ENCODE measurements at places on chromosomes 1 and 21.

GRCh38 chr21:37863842-37864241 lies 52.4 kb downstream of the KCNJ6 start:
- peak; percentile 44 for DNase-seq

DNA sequence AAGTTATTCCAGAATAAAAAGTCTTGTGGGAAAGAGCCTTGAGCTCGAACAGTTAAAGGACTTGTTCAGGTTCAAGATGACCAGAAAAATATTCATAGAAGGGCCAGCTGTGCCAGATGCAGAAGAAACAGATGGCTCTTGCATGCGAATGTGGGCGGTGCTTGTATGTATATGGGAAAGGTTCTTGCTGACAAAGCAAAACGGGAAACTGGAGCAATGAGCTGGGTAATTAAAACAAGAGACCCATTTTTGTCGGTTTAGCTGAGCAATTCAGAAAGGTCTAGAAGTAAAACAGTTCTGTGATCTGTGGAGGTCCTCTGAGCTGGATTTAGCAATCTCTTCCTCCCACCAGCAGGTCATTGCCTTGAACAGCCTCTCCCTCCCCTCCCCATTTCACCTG lies 107.2 kb upstream of the MARK1 start:
- no peak for DNase-seq

DNA sequence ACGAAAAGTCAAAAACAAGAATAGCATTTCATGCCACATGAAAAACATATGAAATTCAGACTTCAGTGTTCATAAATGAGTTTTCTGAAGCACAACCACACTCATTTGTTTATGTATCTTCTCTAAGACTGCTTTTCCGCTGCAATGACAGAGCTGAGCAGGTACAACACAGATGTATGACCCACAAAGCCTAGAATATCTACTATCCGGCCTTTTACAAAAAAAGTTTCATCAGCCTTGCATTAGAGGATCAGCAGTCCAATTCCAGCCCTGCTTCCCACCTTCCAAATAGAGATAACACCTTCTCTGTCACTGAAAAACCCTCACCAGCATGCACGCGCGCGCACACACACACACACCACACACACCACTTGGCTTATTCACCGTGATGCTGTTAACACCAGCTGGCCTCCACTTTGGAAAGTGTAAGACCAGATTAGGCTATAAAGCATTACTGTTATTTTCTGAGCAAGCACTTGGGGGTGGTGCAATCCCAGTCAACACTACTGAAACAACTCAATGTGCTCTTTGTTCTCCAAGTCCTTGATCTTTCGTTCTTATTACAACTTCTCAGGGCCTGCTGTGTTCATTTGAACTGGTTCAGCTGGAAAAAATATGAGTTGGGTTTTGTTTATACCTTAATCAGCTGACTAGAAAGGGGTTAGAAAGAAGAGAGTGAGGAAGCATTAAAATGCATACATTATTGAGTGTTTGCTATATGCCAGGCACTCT lies 90.0 kb downstream of the GLUL start:
- no peak for DNase-seq

- DNase-seq = no peak
These were observed 10.7 kb downstream of the LRIF1 start for GRCh38 chr1:110953031-110953430.

DNA sequence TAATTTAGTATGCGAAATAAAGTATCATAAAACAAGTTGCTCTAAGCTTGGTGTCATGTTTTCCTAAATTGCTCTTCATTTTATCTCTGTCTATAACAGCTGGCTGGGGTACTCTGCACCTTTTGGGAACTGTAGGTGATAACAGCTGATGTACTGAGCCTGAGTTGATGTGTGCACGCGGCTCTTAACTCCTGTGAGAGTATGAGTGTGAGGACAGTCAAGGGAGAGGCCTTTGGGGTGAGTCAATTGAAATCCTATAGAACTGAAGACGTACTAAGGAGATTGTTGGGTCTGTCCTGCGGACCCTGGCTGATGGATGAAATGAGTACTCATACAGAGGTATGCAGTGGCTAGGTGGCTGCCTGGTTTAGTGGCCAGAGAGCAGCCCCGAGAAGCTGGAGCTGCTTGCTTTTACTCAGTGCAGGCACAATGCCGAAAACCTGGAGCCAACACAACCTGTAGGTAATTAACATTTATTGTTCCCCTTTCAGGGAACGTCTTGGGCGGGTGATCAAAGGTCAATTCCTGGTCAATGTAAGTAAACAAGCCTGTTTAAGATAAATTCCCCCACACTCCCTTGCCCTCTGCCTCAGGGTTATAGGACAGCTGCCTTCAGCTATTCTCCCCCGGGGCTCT lies 188.5 kb downstream of the PRDM2 start:
- DNase-seq = no peak

- no peak for DNase-seq
These were observed 22.0 kb upstream of the BLACAT1 start for GRCh38 chr1:205477759-205478247.

DNA sequence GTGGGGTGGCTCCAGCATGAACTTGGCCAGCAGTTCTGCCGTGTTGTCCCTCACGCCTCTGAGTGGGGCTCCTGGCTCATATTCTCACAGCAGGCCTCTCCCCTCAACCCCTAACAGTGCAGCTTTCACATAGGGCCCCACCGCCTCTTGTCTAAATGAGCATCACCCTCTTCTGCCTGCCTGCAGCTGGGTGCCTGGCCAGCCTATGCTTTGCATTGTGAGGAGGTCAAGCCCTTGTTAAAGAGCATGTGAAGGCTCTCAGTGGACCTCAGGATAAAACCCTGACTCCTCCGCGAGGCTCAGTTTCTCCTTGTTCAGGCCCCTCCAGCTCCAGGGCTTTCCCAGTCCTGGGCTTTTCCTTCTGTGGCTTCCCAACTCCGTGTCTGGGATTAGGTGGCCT lies 34.8 kb downstream of the CRYAA start:
- no peak for DNase-seq

DNA sequence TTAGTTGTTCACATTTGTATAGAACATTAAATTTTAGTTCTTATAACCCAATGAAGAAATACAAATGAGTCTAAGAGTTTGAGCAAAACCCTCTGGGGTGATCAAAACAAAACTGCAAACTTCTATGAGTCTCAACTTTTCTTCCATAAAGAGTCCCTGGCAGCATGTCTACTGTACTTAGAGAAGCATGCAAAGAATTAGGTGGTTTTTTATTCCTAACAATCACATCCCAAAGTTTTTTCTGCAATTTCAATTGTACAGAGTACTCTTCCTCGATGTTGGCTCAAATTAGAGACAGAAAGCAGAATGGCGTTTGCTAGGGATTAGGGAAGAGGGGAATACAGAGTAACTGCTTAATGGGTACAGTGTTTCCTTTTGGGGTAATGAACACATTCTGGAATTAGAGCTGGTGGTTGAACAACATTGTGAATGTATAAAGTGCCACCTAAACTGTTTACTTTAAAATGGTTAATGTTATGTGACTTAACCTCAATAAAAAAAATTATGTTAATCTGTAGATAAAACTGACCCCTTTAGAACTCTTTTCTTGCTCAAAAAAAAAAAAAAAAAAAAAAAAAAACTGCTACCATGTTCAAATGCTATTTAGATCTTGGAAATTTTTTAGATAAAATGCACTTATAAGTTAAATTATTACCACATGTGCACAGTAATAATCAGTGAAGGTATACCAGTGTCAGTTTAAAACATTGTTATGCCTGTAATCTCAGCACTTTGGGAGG lies 4.8 kb downstream of the RC3H1 start:
- no peak for DNase-seq

GRCh38 chr1:35288761-35289160 lies 20.3 kb downstream of the ZMYM4 start:
- DNase-seq = no peak

- no peak for DNase-seq
These were observed 191.6 kb downstream of the HUNK start for GRCh38 chr21:32064281-32064910.

- no peak for DNase-seq
These were observed 20.0 kb upstream of the CLIC6 start for GRCh38 chr21:34648739-34649297.

DNA sequence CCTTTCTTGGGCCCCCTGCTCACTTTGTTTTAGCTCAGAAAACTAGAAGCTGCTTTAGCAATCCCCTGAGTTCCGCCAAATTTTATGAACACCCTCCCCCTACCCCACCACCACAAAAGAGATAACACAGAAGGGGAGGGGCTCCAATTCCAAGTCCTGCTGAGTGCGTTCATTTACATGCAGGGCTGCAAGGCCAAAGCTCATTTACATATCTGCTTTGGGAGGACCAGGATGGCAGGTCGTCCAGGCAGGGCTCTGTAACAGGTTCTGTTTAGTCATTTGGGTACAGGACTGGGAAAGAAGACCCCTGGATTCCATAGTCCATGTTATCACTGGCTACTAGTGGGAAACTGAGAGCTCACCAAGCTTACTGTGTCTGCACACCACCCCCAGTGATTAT lies 35.9 kb upstream of the KIF21B start:
- DNase-seq = no peak

DNA sequence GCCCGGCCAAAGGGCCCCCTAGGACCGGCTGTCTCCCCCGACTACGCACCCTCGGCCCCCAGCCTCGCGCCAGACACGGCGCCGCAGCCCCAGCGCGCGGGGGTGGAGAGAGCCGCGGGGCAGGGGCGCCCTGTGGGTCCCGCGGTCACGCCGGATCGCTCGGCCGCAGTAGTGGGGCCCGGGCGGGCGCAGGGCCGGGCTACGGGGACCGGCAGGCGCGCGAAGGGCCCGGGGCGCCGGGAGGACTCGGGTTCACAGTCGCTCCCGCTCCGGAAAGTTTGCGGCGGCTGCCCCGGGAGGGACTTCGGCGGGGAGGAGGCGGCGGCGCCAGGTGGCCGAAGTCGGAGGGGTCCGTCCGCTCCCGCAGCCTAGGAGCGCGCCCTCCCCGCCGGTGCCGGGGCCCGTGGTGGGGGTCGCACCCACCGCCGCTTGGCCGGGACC lies 7.1 kb upstream of the ZNF669 start:
- DNase-seq = no peak

DNA sequence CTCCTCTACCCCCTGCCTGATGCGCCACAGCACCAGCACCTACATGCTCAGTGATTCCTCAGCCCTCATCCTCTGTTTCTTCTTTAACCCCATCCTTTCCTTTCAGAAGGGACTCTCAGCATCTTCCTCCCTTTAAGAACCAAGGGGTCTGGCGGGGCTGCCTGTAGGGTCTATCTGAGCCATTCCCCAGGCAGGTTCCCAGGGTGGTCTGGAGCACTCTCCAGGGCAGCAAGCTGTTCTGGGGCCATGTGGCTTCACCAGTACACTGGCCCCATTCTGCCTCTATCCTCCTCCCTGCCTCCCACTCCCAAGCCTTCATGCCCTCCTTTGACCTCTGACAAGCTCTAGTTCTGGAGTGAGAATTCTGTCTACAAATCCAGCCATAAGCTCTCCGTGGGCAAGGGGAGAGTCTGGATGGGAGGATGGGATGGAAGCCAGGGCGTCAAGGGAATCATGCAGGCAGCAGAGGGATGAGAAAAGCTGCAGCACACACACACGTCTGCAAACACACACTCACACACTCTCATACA lies 10.4 kb downstream of the BATF3 start:
- DNase-seq = no peak

DNA sequence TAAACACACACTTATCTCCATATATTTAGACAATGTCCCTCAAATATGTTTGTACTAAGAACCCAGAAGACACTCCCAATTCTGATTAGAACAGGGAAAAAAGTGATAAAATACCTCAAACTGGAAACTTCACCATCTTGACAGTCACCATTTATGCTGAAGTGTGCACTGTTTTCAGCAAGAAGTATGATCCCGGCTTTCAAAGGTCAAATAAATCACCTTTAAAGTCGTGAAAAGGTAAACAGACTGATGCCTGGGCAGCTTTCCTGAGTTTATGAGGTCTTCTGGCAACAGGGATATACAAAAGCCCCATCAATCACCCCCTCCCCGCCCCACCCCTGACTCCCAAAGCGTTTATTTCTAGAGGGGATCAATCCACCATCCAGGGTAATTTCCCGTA lies 37.9 kb downstream of the HLX start:
- DNase-seq = no peak

DNA sequence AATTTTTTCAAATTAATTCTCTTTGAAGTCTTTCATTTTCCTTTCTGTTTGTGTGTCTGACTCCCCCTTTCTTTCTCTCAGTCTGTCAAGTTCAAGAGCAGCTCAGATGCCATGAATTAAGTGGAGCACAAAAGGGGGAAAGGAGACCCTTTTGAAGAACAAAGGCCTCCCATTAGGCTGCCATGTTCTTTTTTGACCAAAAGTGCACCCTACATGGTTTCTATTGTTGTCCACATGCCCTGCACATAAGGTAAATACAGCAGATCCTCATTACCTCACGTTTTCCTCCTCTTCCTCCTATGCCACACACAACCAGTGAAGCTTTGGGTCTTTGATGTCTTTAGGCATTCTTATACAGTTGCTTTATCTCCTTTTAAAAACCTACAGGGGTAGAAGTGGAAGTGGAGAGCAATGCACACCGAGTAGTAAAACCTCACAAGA lies 47.7 kb downstream of the POU2F1 start:
- DNase-seq = no peak

DNA sequence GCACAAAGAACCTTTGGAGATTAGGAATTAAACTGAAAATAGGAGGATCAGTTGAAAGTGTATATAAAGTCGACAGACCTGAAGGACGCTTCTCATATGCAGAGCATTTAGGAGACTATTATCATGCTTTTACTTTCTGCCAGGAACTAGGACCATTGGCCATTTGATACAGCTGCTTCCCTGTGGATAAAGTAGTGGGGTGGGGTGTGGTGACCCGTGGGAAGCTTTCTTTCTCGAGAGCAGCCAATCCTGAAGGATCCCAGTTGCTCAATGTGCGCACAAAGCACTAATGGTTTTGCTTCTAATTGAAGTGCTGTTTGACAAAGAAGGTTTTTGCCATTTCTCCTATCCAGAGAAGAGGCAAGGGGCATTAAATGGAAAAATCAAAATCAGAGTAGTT lies 14.9 kb upstream of the CD55 start:
- DNase-seq = no peak

GRCh38 chr1:225595974-225596551 lies 56.9 kb downstream of the ENAH start:
- DNase-seq = no peak

- no peak for DNase-seq
These were observed 265.4 kb upstream of the PRMT6 start for GRCh38 chr1:106791041-106791440.

DNA sequence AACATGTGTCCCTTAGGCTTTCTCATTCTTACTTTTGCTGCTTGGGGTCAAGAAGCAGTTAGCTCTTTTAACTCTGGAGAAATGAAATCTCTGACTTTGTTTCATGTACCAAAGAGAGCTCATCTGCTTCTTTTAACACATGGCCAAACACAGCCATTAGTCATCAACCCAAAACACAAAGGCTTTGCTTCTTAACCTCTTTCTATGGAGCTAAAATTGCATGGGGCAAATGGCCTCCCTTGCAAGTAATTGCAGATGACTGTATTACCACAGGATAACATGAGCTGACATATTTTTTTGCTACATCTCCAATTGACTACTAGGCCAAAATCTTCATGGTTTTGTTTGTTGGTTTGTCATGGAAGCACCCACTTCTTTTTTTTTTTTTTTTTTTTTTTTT lies 300.9 kb downstream of the BRINP3 start:
- no peak for DNase-seq

Data from smooth muscle cell of the brain vasculature (primary cell).